ENCODE measurements at places on chromosomes 13 and 19.

DNA sequence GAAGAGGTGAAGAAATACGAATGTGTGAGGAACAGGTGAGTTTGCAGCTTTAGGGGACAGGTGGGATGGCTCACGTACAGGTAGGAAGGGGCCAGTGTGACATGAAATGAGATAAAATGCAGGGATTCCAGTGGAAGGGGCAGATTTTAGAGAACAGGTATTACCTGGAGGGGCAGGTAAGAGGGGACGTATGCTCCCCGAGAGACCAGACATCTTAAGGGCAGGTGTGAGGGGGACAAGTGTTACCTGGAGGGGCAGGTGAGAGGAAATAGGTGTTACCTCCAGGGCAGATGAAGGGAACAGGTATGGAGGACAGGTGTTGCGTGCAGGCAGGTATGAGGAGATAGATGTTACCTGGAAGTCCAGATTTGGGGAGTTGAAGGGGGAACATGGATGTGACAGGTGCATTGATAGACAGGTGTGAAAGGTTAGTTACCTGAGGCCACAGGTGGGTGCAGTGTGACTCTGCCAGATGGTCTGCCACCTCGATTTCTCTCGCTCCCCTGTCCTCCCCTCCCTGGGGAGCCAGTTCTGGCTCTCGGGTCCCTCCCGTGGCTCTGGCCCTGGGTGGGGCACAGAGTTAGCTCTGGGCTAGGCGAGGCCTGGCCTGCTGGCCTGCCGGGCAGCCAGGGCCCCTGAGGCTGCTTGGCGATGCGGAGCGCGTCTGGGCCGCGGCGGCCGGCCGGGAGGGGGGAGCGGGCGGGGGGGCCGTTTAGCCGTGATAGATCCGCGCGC lies 2.1 kb downstream of the ERFL start:
- DNase-seq = no peak

DNA sequence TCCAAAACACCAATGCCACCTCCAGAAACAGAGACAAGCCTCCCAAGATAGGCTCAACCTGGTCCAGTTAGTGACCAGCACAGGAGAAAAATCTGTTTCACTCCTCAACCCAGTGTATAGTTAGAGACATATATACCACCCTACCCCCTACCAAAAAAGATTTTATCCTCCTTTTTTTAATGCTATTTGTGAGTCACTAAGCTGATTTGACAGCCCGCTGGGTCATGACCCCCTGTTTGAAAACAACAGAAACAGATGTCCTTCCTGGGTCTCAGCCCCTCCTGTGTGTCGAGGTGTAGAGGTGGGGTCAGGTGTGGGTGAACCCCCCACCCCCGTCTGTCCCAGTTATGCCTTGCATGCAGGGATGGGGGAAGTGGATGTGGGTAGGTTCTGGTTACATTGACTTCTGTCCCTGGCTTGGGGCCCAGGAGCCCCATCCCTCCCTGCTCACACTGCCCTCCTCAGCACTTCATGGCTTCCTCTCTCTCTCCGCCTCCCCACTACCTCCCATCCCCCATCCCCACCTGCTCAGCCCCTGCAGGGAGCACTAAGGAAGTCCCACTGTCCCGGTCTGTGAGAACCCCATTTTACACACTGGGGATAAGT lies 14.0 kb upstream of the TOMM40 start:
- no peak for DNase-seq

DNA sequence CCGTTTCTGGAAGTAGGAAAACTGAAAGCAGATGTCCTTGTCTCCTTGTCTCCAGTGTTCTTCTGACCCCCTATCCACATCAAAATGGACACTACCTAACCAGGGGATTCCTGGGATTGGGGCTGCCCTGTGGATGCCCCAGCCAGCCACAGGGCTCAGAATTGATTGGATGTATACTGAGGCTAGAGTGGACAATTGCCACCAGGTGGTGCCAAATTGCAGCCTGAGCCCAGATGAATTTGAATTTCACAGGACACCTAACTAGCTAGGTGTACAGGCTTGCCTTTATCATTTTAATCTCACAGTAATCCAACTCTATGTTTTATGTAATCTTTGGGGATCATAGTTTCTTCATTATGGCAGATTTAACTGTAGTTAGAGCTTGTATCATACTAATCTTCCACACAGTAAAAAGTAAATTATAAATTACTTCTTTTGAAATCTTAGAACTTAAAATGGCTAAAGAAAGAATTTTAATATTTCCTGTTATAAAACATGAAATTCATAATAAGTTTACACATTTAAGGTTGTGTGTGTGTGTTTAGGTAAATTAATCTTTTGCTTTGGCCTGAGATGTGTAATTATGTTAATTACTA lies 58.0 kb downstream of the PIBF1 start:
- DNase-seq = peak; percentile 57

DNA sequence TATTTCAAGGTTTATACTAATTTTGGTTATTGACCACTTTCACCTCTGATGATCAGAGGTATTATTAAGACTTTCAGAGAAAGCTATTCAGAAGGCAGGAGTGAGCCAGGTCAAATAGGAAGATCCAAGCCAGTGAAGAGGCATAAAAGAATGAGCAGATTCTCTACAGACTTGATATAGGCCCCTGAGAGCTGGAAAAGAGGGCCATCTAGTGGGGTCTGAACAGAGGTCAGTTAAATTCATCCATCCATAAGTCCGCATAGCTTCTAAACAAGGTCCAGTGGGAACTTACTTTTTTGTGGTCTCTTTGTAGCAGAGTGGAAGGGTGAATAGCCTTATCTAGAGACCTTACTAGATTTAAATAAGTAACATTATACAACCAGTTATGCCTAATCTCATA lies 126.6 kb upstream of the UFM1 start:
- peak; percentile 51 for DNase-seq

DNA sequence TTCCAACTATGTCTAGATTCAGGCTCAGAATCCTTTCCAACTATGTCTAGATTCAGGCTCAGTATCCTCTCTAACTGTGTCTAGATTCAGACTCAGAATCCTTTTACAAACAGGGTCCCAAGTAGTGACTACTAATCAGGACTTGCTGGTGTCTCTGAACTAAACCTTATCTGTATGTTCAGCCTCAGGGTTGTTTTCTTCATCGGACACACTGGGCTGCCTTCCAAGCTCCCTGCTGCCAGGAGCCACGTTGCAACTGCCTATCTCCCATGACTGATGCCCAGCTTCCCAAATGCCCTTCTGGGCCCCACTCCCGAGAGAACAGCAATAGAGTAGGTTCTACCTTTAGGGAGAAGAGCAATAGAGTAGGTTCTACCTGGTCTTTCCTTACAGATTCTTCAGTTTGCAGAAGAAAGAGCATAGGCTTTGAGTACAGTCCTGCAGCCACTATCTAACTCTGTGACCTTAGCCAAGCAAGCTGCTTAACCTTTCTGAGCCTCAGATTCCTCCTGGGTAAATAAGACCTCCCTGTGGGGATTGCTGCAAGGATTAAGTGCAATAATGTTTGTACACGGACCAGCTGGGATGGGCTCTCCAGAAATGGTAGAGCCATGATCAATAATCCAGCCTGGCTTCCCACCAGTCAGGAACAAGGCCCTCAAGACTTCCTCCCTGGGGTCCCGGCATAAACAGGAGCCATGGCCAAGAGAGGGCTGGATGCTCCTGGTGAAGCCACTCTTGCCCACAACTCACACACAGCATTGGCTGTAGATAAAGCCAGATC lies 61.5 kb downstream of the ZIC5 start:
- no peak for DNase-seq

- DNase-seq = no peak
These were observed 24.6 kb downstream of the COL4A1 start for GRCh38 chr13:110282316-110282841.

DNA sequence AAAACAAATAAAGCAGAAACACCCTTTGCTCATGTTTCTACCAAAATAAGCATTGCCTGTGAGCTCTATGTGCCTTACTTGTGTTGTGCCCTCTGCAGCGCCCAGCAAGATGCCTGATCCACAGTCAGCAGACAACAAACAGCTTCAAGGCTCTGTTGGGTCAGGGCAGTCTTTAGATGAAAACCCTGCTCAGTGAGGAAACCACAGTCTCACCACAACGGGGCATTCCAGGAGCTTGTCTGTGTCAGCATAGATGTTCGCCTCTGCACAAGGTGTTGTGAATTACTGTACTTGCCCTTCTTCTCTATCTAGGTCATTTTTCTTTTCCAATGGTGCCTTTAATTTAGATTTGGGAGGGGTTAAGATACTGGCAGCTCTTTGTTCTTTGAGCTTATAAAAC lies 251.9 kb downstream of the COL4A1 start:
- no peak for DNase-seq

Data from EH (cell line).